ENCODE measurements at places on chromosomes 12 and 14.

GRCh38 chr14:63899953-63900352 lies 47.1 kb downstream of the SYNE2 start:
- DNase-seq = no peak

DNA sequence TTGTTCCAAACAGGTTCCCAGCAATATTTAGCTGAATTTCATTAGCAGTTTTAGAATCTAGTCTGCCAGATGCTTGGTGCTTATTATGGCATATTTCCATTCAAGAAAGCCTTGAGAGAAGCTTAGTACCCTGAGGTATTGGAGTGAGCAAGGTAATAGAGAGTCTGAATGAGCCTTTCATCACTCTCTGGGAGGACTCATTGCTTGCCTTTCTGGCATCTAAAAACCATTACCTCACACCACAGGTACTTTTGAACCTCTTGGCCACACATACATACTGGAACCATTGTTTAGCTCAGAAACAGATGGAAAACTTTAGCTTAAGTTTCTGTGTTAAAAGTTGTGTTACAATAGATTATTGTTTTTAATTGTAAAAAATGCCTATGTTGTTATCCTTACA lies 27.4 kb upstream of the KCNH3 start:
- no peak for DNase-seq

DNA sequence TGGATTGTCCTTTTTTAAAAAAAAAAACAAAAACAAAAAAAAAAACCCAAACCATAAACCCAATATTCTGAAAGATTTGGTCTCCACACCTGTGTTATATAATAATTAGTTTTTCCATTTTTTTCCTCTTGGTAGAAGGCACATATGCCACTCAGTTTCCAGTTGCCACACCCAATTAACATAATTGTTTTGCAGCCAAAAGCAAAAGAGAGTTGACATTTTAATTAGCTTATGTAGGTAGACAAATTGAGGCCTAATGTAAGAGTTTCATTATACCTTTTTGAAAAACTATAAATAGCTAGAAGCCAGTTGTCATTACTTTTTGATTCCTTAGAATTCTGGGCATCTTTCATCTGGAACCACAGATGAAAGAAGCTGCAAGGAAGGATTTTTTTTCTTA lies 21.0 kb downstream of the PTPN11 start:
- no peak for DNase-seq

- DNase-seq = peak; percentile 21
Observed at GRCh38 chr12:38328306-38328895, 11.8 kb downstream of the ALG10B start.

- DNase-seq = no peak
Observed at GRCh38 chr12:114408886-114409851, 3.2 kb upstream of the TBX5 start.

GRCh38 chr12:26493656-26494055 lies 298.3 kb downstream of the SSPN start:
- DNase-seq = no peak

DNA sequence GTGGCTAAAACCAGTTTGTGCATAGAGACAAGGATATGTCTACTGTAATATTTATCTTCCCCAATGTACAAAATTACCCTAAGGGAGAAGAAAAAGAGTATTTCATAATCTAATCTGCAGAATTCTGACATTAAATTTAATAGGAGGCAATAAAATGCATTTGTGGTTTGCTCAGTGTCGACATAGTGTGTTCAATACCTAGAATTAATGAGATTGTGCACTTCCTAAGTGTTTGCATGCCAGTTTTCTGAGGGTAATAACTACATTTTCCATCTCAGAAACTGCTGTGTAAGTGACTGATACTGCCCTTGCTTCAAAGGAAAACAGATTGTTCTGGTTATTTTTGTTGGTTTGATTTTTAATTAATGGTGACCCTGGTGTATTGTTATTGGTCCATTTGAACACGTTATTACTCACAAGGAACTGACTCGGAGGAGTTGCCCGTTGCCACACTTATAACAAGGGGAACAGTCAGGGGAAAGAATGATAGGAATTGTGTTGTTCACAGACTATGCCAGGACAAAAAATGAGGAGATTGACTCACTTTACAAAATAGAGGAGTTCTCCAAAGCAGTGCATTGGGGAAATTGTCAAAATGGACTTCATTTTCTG lies 960.3 kb upstream of the TMEM132C start:
- DNase-seq = no peak

GRCh38 chr14:56333359-56334292 lies 215.4 kb downstream of the PELI2 start:
- DNase-seq = no peak

DNA sequence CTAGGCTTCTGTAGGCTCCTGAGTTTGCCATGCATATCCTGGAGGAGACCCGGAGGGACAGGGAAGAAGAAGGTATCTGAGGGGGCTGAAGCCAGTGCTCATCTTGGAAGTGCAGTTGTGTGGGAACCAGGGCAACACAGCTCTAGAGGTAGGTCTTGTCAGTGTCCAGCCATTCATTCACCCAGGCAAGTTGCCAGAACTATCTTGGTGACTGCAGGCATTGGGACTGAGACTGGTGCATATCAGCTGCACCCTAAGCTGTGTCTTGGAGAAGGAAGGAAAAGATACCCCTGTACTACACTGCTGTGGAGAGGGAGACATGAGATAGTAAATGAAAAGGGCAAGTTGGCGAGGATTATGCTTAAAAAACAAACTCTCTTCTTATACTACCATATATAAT lies 4.9 kb upstream of the WIF1 start:
- DNase-seq = no peak

DNA sequence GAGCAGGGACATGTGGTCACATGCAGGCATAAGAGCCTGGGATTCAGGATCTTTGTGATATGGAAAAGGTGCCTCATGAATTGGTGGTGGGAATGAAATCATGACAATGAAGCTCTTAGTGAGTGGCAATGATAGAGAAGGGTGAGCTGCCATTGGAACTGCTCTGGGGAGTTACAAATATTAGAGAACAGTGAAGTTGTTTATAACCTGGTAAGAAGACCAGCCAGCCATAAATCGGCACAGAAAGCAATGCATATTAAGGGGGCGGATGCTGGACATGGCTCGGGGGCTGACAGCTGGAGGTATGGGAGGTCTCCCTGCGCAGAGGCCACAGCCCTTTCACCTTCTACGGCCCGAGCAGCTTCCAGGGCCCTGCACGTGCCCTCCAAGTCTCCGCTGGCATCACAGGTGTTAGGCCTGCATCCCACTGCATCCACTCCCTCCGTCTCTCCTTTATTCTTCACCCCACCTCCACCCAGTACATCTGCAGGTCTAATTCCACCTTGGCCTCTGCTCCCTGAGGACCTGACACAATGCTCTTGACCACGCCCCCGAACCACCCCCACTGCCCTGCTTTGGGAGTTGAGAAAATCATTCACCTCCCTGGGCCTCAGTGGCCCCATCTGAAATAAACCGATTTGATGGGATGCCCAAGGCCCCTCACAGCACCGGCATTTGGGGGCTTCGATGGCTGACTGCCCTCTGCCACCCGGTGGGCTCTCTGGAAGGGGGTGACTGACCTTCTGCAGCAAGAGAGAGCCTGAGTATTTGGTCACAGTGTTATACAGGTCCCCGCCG lies 4.1 kb downstream of the CACNA2D4 start:
- DNase-seq = no peak

- peak; percentile 88 for DNase-seq
Observed at GRCh38 chr12:96225044-96225855, 31.1 kb downstream of the ELK3 start.

- no peak for DNase-seq
Observed at GRCh38 chr12:19515179-19515578, 75.9 kb downstream of the AEBP2 start.

DNA sequence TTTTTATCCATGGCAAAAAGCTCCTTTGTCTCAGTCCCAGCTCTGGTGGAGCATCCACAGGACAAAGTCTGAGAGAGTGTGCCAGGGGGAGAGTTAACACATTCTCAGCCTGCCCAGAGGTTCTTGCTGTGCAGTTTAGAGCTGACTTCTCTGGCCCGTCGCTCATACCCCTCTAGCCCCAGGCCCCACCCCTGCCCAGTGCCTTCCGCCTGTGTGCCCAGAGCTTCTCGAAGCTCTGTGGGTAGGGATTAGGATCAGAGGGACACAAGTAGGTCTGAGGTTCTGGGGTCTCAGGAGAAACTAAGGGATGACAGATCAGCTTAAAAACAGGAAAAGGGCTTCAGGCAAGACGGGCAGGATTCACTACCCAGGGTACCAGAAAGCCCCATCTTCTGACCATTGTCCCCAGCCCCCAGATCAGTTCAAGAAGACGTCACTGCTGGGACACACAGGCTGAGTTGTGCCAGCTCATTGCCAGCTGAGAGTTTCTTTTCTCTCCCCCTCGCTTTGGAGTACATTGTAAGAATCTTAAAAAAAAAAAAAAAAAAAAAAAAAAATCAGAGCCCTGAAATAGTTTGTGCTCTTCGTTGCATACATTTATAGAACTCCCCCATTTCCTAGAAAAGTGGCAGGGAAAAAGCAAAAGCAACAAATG lies 127.0 kb downstream of the GCH1 start:
- no peak for DNase-seq

DNA sequence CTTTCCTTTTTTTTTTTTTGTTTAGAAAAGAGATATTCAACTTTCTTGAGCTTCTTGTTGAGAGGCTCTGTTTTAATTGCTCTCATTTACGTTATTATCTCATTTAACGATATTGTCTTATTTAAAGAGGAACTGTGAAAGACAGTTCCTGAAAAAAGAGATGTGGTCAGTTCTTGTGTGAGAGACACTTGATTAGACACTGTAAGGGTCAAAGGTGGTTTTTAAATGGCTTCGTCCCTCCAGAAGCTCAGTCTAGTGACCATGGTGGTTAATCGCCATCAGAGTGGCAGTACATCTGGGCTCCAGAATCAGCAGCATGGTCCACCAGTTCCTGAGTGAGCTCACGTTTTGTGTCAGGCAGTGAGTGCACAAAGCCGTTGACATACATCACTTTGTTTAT lies 57.9 kb upstream of the KCNA5 start:
- no peak for DNase-seq

DNA sequence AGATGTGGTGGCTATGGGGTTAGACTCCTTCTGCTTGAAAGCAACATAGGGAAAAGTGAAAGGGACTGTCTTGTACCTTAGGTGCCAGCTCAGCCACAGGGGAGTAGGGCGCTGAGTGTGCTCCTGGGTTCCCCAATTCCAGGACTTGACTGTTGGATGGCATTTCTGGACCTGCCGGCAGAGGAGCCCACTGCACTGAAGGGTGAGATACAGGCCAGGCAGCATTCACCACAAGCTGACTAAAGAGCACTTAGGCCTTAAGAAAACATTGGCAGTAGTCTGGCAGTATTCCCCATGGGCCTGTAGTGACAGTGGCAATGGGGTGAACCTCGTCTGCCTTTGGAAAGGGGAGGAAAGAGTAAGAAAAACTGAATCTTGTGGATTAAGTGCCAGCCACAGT lies 67.1 kb upstream of the TMTC2 start:
- no peak for DNase-seq

GRCh38 chr12:38713294-38713693 lies 192.1 kb downstream of the CPNE8 start:
- DNase-seq = no peak

DNA sequence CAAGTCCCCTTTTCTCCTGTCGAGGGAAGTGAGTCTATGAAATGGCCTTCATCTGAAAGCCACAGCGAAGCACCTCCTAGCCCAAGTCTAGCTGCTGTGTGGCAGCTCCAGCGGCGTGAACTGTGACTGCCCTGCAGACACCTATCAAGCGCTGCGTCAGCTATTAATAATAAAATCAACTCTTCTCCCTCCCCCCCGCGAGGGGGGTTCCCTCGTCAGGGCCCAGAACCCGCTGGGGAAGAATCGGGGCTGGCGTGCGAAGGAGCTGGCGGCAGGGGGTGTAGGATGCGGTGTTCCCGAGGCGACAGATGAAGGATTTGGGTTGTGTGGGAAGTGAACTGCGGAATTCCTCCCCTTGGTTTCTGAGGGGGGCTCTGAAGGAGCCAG lies 662 bp upstream of the ATP2A2 start:
- DNase-seq = peak; percentile 49

GRCh38 chr12:25151476-25151875 lies 43.5 kb downstream of the DNAI7 start:
- DNase-seq = no peak

DNA sequence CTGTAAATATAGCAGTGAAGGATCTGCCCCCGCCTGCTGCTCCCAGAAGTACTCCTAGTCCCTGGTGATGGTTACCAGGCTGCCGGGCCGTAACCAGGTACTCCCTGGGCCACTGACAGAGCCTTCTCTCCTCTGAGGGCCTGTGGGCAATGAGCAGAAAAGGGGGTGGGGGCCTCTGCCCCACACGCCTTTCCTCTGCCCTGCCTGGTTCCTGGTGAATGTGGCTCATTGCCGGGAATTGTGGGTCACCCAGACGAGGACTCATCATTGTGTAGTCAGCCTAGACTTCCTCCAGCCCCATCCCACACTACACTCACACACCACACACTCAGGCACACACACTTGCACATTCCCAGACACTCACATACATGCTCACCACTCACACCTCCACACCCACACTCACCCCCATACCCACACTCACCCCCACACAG lies 35.7 kb upstream of the ACTN1 start:
- no peak for DNase-seq

DNA sequence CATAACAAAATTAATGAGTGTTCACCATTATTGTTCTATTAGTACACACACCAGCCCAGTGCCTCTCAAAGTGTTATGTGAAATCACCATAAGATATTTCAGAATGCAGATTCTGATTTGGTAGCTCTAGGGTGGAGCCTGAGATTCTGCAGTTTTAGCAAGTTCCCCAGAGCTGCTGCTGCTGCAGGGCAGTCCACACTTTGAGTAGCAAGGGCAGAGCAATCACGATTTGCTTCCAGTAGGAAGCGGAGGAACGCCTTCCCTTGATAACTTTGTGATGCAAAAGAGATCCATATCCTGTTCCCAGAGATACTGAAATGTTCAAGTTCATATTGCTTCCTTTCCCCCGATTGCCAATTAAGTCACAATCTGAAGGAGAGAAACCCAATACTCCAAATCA lies 57.9 kb downstream of the SLC17A8 start:
- no peak for DNase-seq

GRCh38 chr14:99687284-99688209 lies 3.4 kb downstream of the CYP46A1 start:
- no peak for DNase-seq

DNA sequence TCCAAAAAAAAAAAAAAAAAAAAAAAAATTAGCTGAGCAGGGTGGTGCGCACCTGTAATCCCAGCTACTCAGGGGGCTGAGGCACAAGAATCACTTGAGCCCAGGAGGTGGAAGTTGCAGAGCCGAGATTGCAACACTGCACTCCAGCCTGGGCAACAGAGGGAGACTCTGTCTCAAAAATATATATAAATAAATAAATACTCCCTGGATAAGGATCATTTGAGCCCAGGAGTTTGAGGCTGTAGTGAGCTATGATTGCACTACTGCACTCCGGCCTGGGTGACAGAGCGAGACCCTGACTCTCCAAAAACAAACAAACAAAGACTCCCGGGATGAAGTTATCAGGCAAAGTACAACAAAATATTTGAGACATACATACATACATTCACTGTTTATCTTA lies 3.3 kb upstream of the NAA25 start:
- no peak for DNase-seq

DNA sequence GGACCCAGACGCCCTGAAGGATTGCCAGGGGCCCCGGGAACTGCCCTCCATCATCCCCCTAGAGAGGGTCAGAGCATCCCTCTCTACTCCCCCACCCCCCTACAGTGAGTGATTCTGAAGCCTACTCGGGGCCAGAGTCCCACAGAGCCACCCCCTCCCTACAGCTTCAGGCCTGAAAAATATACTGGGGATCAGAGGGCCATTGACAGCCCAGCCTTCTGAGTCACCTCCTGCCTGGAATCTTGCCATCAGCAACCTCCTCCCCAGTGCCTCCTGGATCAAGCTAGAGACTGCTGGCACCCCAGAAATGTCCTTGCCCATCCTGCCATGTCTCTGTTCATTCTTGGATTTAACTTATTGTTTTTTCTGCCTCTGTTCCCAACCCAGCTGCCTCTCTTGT lies 21.7 kb upstream of the MIA2 start:
- no peak for DNase-seq
